Foreskin keratinocyte (primary cell): ENCODE measurements at places on chromosomes 3 and 15. TPM values are rescaled to one million over a fixed set of nuclear protein-coding genes. Genes with fewer than 3 reads are reported as not detected.

GRCh38 chr15:69504352-69505040 is 51.9 kb downstream of the RPLP1 start:
- no peak for DNase-seq

- no peak for DNase-seq
Observed at GRCh38 chr15:42355291-42355690, 4.0 kb upstream of the CAPN3 start.

GRCh38 chr3:5126586-5126985 is 4.5 kb downstream of the ARL8B start:
- peak; percentile 51 for DNase-seq

DNA sequence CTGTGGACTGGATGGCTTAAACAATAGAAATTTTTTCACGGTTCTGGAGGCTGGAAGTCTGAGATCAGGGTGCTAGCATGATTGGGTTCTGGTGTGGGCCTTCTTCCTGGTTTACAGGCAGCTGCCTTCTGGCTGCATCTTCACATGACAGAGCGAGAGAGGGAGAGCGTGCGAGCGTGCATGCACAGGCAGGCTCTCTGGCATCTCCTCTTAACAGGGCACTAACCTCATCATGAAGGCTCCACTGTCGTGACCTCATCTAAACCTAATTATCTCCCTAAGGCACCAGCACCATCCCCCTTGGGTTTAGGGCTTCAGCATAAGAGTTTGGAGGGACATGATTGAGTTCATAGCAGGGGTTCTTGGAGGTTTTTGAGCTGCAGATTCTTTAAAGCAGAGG is 292.0 kb upstream of the C2CD4B start:
- peak; percentile 86 for DNase-seq

- peak; percentile 53 for DNase-seq
Observed at GRCh38 chr3:63613561-63613960, 38.9 kb upstream of the SNTN start.

KBTBD13 gene
- not detected in 2 replicates for total RNA-seq

GRCh38 chr3:37646865-37647264 is 214.8 kb upstream of the CTDSPL start:
- DNase-seq = peak; percentile 44

LTF gene
- total RNA-seq = not detected in 2 replicates

DNA sequence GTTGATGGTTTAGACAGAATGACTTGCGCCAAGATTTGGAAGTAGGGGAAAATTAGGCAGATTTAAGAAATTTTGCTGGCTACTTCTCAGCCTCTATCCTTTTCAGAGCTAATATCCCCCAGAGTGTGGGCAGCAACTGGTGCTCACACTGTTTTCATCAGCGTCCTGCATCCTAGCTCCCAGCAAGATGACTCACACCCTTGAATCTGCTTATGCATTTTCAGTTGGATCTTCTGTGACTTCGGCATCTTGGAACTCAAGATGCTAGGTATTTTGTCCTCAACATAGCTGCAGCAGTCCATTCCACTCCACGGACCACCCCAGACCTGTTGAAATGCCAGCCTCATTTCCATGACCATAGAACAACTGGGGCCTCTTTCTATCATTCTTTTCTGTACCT is 336.1 kb upstream of the NR2F2 start:
- DNase-seq = peak; percentile 9

DNA sequence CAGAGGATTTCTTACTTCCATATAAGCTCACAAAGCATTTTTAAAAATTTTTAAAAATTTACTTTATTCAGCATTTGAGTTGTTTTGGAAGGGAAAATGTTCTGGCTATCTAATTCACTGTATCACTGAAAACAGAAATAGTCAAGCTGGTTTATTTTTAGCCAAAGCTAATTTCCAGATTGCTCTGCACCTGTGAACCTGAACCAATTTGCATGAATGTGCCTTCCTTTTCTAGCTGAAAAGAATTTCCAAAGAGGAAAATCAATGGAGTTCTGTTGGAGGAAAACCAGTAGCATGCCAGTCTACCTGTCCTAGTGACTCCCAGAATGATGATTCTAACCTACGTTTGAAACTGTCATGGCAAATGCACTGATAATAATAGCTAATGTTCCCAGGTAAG is 134.2 kb upstream of the LIPC start:
- DNase-seq = no peak

IRAK2 gene
- 5.6 and 7.1 TPM in 2 replicates for total RNA-seq

ZNF660 gene
- total RNA-seq = 0.10 and 0.11 TPM in 2 replicates

DNA sequence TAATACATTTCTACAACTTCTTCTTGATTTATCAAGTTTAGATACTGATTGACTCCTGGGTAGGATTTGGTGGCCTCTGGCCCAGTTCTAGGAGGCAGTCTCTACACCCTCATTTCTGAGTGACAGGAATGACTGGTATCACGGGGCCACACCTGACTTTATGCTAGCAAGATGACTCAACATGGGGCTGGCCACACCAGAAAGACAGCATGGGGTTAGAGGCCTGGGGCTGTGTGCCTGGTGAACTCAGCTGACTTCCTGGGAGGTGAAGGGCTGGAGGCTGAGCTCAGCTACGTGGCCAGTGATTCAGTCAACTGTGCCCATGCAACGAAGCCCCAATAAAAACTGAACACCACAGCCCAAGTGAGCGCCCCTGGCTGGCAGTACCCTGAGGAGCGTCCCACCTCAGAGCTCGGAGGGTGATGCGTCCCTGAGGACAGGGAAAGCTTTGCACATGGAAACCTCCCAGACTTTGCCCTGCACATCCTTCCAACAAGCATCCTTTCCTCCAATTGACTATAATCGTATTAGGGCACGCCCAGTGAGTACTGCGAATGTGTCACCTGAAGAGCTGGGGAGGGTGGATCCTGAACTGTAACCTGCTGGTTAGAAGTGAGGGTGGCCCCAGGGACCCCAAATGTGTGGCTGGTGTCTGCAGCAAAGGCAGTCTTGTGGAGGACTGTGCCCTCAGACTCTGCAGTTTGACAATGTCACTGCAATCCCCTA is 57.2 kb downstream of the NIPA2 start:
- peak; percentile 93 for DNase-seq

GRCh38 chr15:51649659-51650521 is 27.3 kb upstream of the DMXL2 start:
- peak; percentile 62 for DNase-seq

LRRN1 gene
- total RNA-seq = 0.04 TPM in 1 of 2 replicates, not detected in the other

DNA sequence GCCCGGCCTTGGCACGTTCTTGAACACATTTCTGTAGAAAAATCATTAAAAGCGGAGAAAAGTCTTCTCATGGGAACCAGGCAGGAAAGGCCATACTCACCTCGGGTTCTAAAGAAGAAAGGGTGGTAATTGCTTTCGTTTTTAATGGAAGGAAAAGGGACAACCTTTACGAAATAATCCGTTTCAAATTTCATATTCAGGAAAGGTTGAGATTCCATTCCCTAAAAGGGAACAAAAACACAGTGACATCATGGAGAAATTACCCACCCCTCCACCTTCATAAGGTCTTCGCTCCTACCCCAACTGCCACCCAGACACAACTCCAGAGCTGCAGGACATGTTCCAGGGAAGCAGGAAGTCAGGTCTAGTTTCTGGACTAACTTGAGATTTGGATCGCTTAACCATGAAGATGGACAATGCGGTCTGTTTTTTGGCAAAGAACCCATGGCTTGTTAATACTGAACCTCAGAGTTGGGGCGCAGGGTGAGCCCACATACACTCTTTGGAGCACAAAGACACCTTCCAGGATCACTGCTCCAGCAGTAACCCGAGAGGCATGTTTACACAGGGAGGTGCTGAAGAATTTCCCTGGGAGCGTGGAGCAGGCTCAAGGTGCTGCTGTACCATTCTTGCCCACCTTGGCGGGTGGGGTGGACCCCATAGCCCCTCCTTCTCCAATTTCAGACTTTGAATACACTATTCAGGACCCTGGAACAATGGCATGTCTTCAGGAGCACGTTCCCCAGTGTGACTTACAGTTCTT is 49.2 kb downstream of the SPATA12 start:
- DNase-seq = no peak
